ENCODE measurements at places on chromosomes 4 and X. TPM values are rescaled to one million over a fixed set of nuclear protein-coding genes. Genes with fewer than 3 reads are reported as not detected.

The PLP1 gene
- under 0.01 TPM for total RNA-seq

The C4orf50 gene
- under 0.01 TPM for total RNA-seq

The MAGEA2B gene
- total RNA-seq, result not detected

The KIAA1210 gene
- not detected for total RNA-seq

The MYOZ2 gene
- total RNA-seq, result 2.1 TPM

The TAF7L gene
- total RNA-seq, result 0.38 TPM

The UPF3B gene
- total RNA-seq, result 1.5 TPM

The CLOCK gene
- 20.0 TPM for total RNA-seq

The EVC2 gene
- 11.3 TPM for total RNA-seq

The SH3RF1 gene
- 58.1 TPM for total RNA-seq

The MAGEB17 gene
- total RNA-seq, result not detected

The CT45A1 gene
- not detected for total RNA-seq

The PDE5A gene
- total RNA-seq, result 80.3 TPM

The HSFX4 gene
- not detected for total RNA-seq

The VCX3A gene
- total RNA-seq, result not detected

The KIT gene
- 2.8 TPM for total RNA-seq

The GAB1 gene
- 10.7 TPM for total RNA-seq

The SLC2A9 gene
- 2.1 TPM for total RNA-seq

The CSAG2 gene
- not detected for total RNA-seq

The PCDH7 gene
- total RNA-seq, result 1.4 TPM

The FAM53A gene
- total RNA-seq, result 0.58 TPM

The GLOD5 gene
- not detected for total RNA-seq

The DRP2 gene
- total RNA-seq, result 9.6 TPM

The TLR1 gene
- 1.4 TPM for total RNA-seq

The USP26 gene
- not detected for total RNA-seq

The DYNLT3 gene
- total RNA-seq, result 98.4 TPM

The VAMP7 gene
- 42.6 TPM for total RNA-seq

The TMEM156 gene
- under 0.01 TPM for total RNA-seq

The COL25A1 gene
- 0.19 TPM for total RNA-seq

The AREG gene
- total RNA-seq, result 5.9 TPM

The SSX4B gene
- total RNA-seq, result not detected

The CRLF2 gene
- total RNA-seq, result not detected

The SCRG1 gene
- total RNA-seq, result 0.56 TPM

The PPEF2 gene
- total RNA-seq, result 0.19 TPM

The XAGE1A gene
- total RNA-seq, result not detected

The TBC1D9 gene
- total RNA-seq, result 48.2 TPM

The SERTM2 gene
- total RNA-seq, result 0.19 TPM

The PNMA6F gene
- total RNA-seq, result not detected

The RADX gene
- total RNA-seq, result 2.5 TPM

The KLF8 gene
- total RNA-seq, result 1.9 TPM

The SSX1 gene
- not detected for total RNA-seq

The DCX gene
- not detected for total RNA-seq

The MORC4 gene
- 41.0 TPM for total RNA-seq

The RGN gene
- total RNA-seq, result 2.8 TPM

The DMRTC1B gene
- total RNA-seq, result not detected

The VGLL1 gene
- total RNA-seq, result not detected

The HTN3 gene
- not detected for total RNA-seq

The NDST4 gene
- total RNA-seq, result not detected

The FRMD7 gene
- total RNA-seq, result not detected

The PRAF2 gene
- 5.8 TPM for total RNA-seq

The MTMR1 gene
- 28.0 TPM for total RNA-seq

The ZAR1 gene
- not detected for total RNA-seq

The XAGE2 gene
- total RNA-seq, result not detected

The SOWAHD gene
- total RNA-seq, result not detected

The FAM47A gene
- not detected for total RNA-seq

The CDKL5 gene
- total RNA-seq, result 1.9 TPM

The ARHGAP36 gene
- total RNA-seq, result not detected

The ZNF185 gene
- 4.2 TPM for total RNA-seq

All from regular cardiac myocyte (primary cell).